ENCODE measurements at places on chromosomes 6 and 20. TPM values are rescaled to one million over a fixed set of nuclear protein-coding genes. Genes with fewer than 3 reads are reported as not detected.

Gene ARMH2
- total RNA-seq, result not detected

Gene ARMC12
- total RNA-seq, result 0.44 TPM

Gene FRMD1
- not detected for total RNA-seq

Gene SAMD3
- not detected for total RNA-seq

Gene CST7
- total RNA-seq, result not detected

Gene ADGRF5
- total RNA-seq, result not detected

Gene SNAP25
- total RNA-seq, result 20.3 TPM

Gene OOEP
- total RNA-seq, result not detected

Gene SLC13A3
- not detected for total RNA-seq

Gene TFAP2C
- 14.9 TPM for total RNA-seq
